ENCODE measurements at places on chromosomes 7 and 10. TPM values are rescaled to one million over a fixed set of nuclear protein-coding genes. Genes with fewer than 3 reads are reported as not detected.

Gene CPED1
- not detected for total RNA-seq

Gene ODAD2
- total RNA-seq, result not detected

Gene CYP2C19
- total RNA-seq, result not detected

Gene TRIM50
- not detected for total RNA-seq

Gene R3HCC1L
- total RNA-seq, result 13.5 TPM

Gene YWHAG
- 261 TPM for total RNA-seq

Gene SLC26A5
- total RNA-seq, result not detected

Gene CHST15
- total RNA-seq, result 9.4 TPM

Gene FOXK1
- total RNA-seq, result 11.9 TPM

Gene NXPH1
- total RNA-seq, result not detected

Gene DENND2A
- 0.41 TPM for total RNA-seq
